ENCODE measurements at places on chromosomes 7 and 10.

DNA sequence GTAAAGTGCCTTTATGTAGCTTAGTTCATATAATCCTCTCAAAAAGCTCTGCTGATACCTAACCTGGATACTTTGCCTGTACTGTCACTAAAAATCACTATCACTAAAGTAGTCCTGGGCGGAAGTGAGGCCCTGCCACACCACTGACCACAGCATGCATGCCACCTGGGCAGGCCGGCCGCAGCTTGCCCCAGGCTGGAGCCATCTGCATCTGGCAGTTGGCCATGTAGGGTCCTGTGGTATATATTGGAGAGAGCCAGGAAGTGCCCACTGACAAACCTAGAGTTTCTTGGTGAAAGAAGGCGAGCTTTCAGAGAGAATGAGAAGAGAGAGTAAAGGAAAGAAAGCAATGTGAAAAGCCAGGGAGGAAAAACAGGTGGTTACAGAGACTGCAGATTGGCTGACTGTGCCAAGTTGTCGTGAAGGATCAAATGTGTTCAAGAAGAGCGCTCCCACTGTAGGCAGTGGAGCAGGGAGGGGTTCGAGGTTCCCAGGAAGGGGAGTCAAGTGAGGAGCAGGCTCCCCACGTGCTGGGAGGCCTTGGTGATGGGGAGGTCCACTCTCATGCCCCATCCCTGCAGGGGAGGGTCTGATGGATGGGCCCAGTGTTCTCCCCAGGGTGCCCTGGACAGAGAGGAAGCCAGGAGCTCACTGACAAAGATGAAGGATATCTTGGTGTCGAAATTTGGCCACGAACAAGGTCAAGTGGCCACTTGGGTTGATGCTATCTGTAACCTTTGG, 13.6 kb downstream of the LOXL4 start:
- DNase-seq, result no peak

DNA sequence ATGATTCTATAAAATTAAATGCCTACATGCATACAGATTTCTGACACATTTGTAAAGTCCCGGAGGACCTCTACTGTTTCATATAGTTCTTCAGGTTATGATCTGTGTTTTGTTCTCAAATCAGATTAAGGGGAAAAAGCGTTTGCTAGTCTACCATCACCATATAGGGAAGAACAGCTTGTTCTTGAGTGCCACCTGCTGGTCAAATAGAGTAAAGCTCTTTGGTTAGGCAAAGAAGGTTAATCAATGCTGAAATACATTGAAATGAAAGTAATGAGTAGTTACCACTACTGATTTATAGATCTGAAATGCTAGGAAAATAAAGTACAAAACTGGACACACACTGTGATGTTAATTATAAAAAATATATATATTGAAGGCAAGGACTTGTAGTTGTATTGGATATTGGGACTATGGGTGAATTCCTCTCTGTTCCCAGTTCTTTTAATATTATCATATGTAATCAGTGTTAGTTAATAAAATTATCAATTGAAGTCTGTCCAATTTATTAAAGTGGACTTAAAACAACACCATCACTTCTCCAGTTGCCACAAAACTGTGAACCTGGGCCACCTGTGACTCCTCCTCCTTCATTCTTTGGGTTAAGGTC, 72.6 kb upstream of the PDLIM1 start:
- peak; percentile 40 for DNase-seq

DNA sequence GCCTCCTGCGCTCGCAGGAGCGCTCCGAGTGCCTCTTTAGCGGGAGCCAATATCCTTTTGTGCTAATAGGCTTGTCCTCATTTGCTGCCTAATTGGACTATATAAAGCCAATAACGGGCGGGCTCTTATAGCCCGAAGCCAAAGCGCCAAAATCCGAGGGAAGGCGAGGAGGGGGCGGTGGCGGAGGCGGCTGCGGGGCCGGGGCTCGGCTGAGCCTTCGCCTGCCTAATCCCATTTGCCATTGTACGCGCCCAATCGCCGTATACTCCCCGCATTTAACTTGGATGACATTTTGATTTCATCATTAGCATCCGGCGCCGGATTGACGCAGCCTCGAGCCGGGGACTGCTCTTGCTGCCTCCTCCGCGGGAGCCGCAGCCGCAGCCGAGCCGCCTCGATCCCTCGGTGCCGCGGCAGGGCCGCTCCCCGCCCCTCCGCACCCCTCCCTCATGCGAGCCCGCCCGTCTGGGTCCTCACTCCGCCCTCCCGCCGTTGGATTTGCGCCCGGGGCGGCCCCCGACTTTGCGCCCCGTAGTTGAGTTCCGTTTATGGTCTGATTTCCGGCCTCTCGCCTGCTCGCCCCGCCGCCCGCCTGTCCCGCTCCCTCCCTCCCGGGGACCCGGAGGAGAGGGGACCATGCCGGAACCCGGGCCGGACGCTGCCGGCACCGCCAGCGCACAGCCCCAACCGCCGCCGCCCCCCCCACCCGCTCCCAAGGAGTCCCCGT, at the start of gene HMX3:
TSS of gene HMX3 (plus strand) at position 556 of the 727 bp plus-strand sequence. CDS start at position 637, 81 bp downstream.
- DNase-seq, result no peak

- DNase-seq, result no peak
These were observed 92.8 kb downstream of the STK31 start for GRCh38 chr7:23802720-23803397.

GRCh38 chr10:91424016-91424415, 13.9 kb downstream of the HECTD2 start:
- no peak for DNase-seq

GRCh38 chr10:69065406-69066361, 22.2 kb upstream of the SRGN start:
- no peak for DNase-seq

- peak; percentile 51 for DNase-seq
These were observed 2.9 kb upstream of the HMX3 start for GRCh38 chr10:123132576-123133477.

- no peak for DNase-seq
These were observed 67.0 kb downstream of the ZRANB1 start for GRCh38 chr10:125008689-125009638.

DNA sequence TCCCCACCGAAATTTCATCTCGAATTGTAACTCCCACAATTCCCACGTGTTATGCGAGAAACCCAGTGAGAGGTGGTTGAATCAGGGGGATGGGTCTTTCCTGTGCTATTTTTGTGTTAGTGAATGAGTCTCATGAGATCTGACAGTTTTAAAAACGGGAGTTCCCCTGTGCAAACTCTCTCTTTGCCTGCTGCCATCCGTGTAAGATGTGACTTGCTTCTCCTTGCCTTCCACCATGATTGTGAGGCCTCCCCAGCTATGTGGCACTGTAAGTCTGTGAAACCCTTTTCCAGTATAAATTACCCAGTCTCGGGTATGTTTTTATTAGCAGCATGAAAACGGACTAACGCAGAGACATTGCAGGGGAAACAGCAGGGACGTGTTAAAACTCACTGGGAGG, 5.3 kb upstream of the OLAH start:
- no peak for DNase-seq

GRCh38 chr7:157684157-157684908, 347.5 kb downstream of the DNAJB6 start:
- no peak for DNase-seq
